NCI-H1092 treated with DMSO at 0.1 percent for 48 hours (cell line): ENCODE measurements at places on chromosomes 16 and 17.
A peak's percentile ranks its signal among the peaks of the same experiment; 100 is the strongest.

DNA sequence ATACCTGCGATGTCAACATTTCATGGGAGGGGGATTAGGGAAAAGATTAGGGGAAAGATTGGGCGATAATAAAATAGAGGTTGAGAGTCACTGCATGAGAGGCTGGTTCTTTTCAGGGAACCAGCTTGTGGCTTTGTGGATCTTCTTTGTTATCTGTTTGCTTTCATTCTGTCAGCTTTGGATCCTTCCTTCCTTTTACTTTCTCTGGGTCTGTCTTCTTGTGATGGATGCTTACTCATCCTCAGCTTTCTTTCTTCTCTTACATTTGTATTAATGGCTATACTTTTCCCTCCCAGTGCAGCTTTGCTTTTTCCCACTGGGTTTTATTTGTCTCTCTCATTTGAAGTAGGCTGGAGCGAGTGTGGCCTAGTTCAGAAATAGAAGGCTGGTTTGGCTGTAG, 47.1 kb downstream of the RPTOR start:
- no peak for DNase-seq

GRCh38 chr16:87392821-87393679, 914 bp downstream of the MAP1LC3B start:
- peak; percentile 11 for DNase-seq

DNA sequence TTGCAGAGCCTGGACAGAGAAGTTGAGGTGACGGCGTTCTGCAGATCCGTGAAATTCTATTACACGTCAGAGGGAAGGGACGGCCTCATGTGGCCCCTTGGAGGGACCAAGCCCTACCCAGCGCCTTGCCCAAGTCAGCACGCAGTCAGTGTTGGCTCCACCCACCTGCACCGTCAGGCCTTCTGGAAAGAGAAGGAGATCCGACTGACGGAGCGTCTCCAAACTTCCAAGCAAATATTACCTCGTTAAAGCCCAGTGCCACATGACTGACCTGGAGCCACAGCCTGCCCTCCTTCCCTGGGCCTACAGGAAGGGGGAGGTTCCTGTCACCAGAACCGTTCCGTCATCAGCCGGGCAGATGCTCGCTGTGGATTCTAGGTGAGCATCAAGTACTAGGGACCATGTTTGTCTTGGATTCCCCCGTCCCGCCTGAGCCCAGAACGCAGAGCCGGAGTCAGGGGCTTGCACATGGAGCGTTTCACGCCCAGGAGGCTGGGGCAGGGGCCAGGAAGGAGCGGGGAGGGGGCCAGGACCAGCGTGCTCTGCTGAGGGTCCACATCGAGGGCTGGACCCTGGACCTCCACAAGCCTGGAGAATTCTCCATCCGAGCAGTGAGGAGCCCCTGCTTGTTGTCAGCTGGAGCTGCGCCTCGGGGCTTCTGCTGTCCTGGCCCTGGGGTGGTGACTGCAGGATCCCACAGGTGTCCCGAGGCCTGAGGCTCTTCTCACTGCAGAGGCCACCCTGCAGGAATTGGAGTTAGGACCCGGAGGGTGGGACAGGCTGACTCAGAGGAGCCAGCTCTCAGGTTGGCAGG, 22.6 kb upstream of the METRNL start:
- no peak for DNase-seq

DNA sequence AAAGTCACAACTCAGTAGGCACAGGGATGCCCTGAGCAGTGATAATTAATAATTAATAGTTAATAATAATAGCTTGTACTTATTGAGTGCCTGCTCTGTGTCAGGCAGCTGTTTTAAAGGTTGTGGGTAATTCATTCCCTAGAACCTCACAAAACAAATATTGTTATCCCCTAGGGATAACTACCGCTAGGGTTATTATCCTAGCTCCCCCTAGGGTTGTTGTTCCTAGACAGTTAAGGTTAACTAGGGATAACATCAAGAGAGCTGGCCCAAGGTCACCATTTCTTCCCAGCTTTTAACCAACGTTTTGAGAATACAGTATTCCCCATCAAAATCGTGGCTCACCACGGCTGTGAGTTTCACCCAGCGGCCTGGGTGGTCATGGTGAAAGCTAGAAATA, 180.1 kb downstream of the PRKCB start:
- no peak for DNase-seq

DNA sequence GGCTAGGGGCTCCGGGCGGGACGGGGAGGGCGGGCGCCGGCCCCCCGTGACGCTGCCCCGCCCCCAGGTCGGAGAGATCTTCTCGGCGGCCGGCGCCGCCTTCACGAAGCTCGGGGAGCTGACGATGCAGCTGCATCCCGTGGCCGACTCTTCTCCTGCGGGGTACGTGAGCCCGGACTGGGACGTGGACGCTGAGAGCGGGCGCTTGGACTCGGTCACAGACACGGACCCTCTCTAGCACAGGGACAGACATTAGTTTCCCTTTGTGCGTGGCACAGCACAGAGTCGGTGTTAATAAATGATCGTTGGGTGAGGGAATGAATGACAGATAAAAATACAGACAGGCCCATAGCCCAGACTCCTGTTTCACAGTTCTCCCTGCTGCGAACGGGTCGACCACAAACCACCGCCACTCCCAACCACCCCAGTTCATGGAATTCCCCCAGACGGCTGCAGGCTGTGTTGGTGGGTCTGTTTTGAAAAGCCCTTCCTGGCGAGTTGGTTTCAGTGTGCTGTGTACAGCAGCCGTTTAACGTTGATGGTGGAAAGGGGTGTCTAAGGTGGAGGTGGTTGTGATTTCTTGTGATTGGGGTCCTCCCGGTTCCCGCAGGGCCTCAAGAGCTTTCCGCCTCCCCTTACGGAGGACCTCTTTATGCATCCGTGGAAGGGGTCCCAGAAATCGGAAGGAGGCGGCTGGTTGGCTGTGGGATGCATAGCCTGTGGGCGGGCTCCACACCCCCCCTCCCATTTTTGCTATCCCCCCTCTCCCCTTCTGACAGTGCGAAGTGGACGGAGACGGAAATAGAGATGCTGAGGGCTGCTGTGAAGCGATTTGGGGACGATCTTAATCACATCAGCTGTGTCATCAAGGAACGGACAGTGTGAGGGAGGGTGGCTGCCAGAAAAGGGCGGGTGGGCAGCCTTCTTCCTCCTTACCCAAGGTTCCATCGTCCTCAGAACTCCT, 2.9 kb downstream of the RNASEK start:
- no peak for DNase-seq

DNA sequence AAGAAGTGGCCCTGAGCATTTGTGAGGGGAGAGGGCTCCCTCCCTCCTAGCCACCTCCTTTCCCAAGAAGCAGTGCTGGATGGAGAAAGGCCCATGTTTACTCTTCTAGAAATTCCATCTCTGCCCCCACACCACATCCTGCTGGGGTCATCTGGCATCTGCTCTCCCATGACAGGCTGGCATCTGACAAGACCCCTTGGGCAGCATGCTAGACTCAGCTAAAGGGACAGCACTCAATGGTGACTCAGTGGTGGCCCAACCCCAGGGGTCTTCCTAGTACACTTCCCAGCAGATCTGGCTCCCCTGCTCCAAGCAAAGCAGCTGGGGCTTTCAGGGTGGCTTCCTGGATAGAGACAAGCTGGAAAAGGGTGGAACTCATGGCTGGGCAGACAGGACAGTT, 14.4 kb downstream of the SLC38A7 start:
- DNase-seq: no peak

GRCh38 chr16:27226976-27227705, 23.8 kb downstream of the KDM8 start:
- DNase-seq: no peak

- DNase-seq: no peak
Observed at GRCh38 chr17:31746884-31747495, 112.1 kb downstream of the COPRS start.

DNA sequence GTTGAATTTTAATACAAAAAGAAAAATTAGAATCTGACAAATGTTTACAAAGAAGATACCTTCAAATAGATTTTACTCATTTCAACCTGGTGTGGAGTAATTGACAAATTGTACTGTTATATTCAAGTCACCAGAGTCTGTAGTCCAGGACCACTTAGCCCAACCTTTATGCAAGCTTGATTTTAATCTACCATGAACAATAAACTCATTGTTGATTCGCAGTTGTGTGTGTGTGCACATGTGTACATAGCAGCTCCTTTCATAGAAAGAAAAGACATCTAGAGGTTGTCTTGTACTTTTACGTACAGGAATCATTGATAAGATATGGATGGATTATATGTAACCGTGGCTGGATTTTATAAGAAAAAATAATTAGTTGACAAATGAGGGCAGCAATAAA, 20.7 kb upstream of the LRRC37A start:
- DNase-seq: no peak

DNA sequence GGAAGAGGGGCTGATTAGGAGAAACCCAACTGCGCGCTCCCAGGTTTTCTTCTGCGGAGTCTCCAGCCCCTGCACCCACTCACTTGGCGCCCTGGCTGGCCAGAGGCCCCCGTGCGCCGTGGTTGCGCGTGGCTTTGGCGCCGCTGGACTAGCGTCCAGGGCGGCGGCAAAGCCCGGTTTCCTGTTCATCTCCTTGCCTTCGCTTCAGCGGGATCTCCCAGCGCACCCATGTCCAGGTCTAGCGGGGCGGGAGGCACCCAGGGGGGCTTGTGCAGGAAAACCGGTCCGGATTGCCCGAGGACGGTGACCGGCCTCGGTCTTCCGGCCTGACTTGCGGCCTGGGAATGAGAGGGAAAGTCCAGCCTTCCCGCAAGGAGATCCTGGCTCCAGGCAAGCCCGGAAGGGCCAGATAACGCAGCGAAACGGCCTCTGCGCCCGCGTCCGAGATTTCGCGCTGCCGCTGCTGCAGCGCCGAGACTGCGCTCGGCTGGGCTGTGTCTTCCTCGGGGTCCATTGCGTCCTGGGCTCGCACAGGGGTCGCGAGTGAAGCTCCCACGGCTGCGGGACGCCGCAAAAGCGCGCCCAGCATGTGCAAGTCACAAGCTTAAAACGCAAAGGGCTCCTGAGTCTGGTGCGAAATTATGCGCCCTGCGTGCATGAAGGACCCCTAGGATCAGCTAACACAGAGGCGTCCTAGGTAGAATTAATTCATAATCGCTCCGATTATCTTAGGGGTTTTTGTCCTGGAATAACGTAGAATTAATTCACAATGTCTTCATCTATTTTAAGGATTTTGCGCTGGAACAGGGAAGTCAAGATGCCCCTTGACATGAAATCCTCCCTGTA, 5.7 kb downstream of the FOXF1 start:
- DNase-seq: no peak

DNA sequence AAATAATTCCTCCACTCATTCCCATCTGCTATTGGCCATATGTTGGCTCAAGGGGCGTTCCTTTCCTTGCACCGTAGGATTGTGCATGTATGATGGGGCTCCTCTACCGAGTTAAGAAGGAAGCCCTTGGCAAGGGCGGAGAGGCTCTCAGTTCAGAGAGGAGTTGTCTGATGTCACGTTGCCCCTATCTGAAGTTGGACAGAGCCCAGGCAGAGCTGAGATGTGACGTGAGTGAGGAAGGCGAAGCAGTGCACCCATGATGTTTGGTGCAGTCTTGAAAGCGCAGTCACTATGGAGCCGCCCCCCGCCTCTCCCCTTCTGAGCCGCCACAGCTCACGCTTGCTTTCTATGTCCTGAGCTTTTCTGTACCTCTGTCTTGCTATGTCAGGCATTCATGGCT, 40.7 kb downstream of the CDH13 start:
- no peak for DNase-seq

DNA sequence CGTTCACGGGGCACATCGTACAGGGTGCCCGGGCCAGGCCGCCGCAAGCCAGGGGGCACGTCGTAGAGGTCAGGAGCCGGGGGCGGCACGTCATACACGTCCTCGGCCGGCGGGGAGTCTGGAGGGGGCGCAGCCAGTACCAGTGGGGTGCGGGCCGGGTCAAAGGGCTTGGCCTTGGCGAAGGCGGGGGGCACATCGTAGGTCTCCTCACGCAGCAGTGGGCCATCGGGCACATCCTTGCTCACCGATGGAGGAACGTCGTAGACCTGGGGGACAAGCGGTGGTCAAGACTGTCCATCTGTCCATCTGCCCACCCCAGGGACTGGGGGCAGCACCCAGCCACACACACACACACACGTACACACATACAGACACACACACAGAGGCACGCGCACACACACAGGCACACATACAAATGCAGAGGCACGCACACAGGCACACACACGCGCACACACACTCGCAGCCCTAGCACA, 15.7 kb downstream of the BCAR1 start:
- DNase-seq: no peak

DNA sequence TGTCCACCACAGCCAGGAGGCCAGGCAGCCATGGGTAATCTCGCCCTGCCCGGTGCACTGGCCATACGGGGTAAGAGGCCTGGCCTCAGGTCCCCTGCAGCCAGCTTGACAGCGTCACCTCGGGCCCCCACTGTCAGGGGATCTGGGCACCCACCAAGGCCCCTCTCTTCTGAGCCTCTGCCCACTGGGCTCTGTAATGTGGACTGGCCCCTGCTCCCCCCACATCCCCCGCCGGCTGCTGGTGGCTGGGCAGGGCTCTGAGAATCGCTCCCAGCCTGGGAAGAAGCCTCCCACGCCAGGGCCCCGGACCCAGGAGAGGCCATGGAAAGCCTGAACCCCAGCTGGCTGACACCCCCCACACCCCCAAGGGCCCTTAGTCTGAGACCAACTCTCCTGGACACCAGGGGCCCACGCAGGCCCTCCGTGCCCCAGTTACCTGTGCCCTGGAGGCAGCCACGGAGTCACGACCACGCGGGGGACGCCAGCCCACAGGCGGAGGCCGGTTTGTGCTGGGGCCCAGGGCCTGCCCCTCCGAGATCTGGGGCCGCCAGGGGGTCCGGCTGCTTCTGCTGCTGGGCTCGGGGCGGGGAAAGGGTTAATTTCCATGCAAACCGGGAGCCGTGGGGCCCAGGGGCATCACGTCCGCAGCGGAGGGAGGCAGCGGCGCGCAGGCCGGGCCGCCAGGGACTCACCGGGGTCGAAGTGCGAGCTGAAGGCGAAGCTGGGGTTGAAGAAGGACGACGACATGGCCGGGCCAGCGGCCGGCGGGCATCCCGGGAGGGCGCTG, at the start of gene PVALEF:
Gene PVALEF (plus strand): TSS at position 262 of the 787 bp plus-strand sequence. CDS start 15,720 bp downstream, outside the sequence.
- no peak for DNase-seq

DNA sequence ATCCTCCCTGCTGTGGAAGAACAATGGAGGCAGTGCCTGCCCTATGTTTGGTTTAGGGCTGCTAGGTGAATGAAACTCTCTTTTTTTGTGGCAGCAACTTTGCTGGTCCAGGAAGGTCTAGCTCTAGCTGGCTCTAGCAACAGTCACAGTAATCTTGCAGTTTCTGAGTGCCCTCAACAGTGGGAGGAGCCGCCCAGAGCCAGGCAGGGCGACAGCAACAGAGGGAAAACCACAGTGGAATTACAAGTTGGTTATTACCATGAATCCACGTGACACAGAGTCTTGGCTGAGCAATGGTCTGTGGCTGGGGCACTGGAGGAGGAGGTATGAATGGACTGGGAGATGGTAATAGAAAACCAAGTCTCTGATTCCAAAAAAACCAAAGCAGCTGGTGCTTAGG, 10.3 kb downstream of the HSPB9 start:
- DNase-seq: no peak

DNA sequence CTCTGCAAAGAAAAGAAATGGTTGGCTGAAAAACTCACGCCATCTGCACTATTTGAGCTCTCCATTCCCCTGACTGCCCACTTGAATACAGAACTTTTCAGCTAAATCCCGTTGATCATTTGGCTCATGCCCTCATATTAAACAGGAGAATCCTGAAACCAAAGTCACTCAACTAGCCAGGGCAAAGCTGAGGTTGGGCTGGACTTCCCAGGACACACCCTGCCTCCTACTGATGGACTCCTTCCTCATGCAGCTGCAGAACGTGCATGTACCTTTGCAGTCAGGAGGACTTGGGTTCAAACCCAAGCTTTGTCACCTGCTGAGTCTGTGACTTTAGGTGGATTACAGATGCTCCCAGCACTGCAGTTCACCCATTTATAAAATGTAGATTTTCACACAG, 7.7 kb downstream of the ASIC2 start:
- no peak for DNase-seq
